Stimulated activated CD4-positive, alpha-beta T cell treated with anti-CD3 and anti-CD28 coated beads, Interleukin-15, amount 100 ng/mL, for 1 hour (primary cell): ENCODE measurements at places on chromosomes 3 and 15.

GRCh38 chr15:83268147-83268546 is 16.3 kb downstream of the BNC1 start:
- DNase-seq: no peak

DNA sequence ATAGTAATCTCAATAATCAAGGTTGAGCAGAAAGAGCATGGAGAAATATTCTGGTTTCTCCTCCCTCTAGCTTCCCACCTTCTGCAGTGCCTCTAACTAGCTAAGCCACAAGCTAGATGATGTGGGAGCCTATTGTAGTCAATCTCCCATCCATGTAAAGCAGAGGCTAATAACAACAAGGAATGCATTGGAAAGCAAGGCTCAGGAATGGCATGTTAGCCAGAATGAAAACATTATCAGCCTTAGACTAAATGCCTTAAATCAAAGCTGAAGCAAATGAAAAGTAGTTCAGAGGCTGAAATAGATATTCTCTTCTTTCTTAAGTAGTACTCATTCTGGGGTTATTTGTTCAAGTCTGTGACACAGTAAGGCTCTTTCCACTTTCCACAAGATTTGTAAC is 350.3 kb upstream of the DPPA4 start:
- DNase-seq: no peak

DNA sequence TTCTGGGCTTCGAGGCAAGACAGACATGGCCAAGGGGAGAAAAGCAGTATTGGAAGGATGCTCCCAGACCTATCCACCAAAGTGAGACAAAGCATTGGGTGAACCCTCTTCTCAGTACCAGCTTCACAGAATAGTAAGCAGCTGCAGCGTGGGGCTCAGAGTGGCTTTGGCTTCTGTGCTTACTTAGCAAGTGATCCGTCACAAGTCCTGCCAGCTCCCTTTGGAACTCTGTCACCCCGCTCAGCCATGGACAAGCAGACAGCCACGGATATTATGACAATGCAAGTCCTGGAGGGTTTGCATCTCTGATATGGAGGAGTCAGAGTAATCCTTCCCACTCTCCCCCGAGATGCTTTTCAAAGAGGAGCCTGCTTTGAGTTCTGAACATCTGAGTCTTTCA is 90.8 kb downstream of the SLCO3A1 start:
- DNase-seq: no peak

DNA sequence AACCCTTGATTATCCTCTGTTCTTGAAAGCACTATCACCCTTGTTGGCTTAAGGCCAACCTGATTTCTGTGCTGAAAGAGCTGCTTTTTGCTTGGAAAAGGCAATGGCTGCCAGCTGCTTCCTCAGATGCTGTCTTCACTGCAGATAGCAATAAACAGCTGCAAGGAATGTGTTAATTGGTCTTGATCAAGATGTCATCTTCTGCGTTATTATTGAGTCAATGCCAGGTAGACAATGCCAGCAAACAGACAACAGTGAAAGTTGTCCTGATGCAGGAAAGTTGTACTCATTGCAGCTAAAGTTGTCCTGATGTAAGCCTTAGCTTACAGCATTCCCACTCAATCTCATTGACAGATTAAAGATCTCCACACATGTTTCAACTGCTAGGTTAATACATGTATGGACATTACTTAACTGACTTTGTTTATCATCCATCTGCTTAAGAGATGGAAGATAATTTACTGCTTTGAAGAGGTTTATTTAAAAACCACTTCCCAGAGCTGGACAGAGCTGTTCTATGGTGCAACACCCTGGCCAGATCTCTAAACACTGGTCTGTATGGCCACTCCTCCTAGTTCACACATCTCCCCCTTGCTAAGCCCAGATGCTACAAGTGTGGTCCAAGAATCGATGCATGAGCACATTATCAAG is 251.0 kb upstream of the MCTP2 start:
- DNase-seq: no peak

DNA sequence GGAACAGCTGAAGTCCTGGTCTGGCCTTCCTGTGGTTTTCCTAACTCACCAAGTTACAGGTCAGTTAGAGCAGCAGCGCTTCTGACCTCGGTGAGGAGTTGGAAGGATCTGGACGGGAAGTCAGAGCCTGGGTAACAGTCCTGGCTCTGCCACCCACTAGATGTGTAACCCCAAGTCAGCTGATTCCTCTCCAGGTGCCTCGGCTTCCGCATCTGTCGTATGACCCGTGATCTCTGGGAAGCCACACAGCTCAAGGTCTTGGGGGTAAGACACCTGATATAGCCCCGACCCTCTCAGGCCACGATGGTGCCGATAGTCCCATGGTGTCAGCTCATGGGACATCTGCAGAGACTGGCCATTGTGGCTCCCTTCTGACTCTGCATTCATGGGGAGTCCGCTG is 8.3 kb upstream of the PIGZ start:
- no peak for DNase-seq

GRCh38 chr3:66439666-66440344 is 61.0 kb downstream of the LRIG1 start:
- no peak for DNase-seq

- no peak for DNase-seq
Observed at GRCh38 chr3:120597445-120598049, 1.4 kb downstream of the NDUFB4 start.

DNA sequence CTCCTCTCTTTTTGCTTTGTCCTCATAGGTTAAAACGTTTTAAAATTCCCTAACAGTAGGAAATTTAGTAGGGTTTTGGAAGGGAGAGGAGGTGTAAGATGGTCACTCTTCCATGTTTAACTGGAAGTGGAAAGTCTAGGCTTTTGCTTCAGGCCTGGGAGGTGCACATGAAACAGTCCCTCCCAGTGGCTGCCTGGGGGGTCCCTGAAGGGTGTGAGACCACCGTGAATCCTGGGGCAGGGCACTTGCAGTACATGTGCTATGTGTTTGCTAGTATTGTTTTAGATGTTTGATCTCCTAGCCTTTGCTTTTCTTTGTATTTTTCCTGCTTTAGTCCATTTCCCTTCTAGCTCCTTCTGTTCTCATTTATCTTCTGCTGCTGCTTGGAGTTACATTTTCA is 178.5 kb downstream of the THSD4 start:
- DNase-seq: no peak

DNA sequence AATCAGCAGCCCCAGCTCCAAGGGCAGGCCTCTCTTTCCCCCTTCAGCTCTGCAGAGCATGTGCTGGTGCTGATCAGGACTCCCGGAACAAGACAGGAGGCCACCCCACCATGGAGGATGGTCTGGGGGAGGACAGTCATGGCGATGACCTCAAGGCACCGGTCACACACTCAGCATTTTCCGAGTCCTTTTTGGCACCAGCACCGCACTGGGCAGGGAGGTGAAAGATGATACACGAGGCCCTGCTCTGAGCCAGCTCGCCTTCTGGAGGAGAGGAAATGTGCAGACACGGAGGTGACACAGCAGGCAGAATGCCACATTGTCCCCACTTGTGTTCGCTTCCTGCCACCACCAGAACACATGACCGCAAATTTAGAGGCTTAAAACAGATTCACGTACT is 61.8 kb upstream of the SEC61A1 start:
- DNase-seq: no peak

GRCh38 chr3:138845771-138846173 is 11.0 kb upstream of the PIK3CB start:
- no peak for DNase-seq

GRCh38 chr15:63385911-63386531 is 4.4 kb upstream of the CA12 start:
- DNase-seq: no peak

DNA sequence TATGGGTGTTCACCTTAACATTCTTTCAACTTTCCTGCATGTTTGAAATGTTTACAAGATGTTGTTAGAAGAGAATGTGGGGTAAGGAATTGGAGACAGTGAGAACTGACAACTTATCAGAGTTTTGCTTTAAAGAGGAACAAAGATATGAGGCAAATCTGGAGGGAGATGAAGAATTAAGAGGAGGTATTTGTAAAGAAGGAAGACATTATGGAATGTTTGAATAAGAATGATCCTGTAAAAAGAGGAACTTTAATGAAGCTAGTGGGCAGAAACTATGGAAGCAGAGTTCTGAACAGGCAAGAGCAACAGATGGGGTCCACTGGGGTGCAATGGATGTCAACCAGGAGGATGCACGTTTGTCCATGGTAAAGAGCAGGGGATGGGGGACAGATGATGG is 27.7 kb downstream of the PLD1 start:
- DNase-seq: no peak

DNA sequence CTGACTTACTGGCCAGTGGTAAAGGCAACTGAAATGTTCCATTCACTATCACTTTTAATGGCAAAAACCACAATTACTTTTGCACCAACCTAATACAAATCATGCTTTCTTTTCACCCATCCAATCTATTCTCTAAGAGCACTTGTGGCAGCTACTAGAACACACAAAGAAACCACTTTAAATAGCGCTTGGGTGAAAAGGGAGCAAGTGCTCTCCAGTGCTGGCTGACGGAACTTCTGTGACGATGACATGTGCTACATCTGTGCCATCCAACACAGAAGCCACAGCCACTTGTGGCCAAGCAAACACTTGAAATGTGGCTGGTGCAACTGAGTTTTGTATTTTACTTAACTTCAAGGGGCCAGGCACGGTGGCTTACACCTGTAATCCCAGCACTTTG is 18.9 kb downstream of the SH3BP5 start:
- no peak for DNase-seq

- no peak for DNase-seq
Observed at GRCh38 chr15:39680868-39681267, 100.0 kb downstream of the THBS1 start.

DNA sequence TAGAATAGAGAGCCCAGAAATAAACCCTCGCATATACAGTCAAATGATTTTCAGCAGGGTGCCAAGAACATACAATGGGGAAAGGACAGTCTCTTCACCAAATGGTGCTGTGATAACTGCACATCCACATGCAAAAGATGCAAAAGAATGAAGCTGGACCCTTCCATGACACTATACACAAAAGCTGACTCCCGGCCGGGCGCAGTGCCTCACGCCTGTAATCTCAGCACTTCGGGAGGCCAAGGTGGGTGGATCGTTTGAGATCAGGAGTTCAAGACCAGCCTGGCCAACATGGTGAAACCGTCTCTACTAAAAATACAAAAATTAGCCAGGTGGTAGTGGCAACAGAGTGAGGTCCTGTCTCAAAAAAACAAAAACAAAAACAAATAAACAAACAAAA is 43.2 kb upstream of the IQSEC1 start:
- DNase-seq: no peak

GRCh38 chr3:192879346-192880031 is 38.2 kb downstream of the MB21D2 start:
- no peak for DNase-seq
